Natural killer cell (primary cell): ENCODE measurements at places on chromosomes 4 and X.

DNA sequence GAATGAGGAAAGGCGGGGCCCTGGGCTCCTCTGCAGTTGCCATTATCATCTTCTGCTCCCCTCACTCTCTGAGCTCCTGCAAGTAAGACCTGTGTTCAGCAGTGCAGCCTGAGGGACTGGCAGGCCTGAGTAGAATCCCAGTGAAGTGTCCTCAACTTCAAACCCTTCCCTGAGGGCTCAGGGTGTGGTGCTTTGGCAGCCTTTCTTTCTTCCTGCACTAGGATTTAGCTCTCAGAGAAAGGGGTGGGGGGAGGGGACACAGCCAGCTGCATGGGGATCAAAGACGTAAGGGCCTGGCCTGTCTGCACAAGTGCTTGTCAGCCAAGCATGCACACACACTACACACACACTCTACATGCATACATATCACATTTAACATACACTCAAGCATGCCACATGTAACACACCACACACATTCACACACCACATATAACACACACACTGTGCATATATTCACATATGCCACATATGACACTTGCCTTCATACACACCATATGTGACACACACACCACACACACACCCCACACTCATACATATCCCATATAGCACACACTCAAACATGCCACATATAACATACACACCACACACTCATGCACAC is 223.4 kb upstream of the RPL34 start:
- DNase-seq: no peak

GRCh38 chrX:19958552-19959486 is 32.0 kb downstream of the BCLAF3 start:
- no peak for DNase-seq

DNA sequence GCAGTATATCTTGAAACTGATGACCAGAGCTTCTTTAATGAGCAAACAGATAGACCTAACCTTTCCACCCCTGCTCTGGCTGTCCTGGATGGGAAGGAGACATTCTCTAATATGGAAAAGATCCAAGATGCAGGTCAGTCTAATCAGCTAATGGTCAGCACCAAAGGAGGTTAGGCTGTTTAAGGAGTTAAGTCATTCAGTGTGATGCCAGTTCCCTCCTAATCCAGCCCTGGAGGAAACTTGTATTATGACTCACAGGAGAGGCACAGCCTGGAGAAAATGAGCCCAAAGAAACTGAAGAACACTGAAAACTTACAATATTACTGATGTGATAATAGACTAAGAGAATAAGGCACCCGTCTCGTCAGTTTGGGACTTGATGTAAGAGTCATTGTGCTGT is 323.0 kb downstream of the HNRNPD start:
- no peak for DNase-seq

GRCh38 chr4:138775890-138776289 is 239.7 kb upstream of the NOCT start:
- no peak for DNase-seq

- DNase-seq: no peak
Measured at GRCh38 chr4:5952286-5952974, 59.5 kb upstream of the CRMP1 start.
